ENCODE measurements at places on chromosomes 5 and 9. TPM values are rescaled to one million over a fixed set of nuclear protein-coding genes. Genes with fewer than 3 reads are reported as not detected.

The CCDC112 gene
- total RNA-seq: 0.31 TPM

The PCDHB4 gene
- total RNA-seq: not detected

The PCDHA1 gene
- total RNA-seq: not detected

The PCDHGB2 gene
- 0.97 TPM for total RNA-seq

The PTBP3 gene
- 94.7 TPM for total RNA-seq

The SH3TC2 gene
- not detected for total RNA-seq

The PLPP7 gene
- total RNA-seq: not detected

The AK8 gene
- not detected for total RNA-seq

The ADRA1B gene
- not detected for total RNA-seq

The CRB2 gene
- not detected for total RNA-seq

The NEURL1B gene
- 0.05 TPM for total RNA-seq

The MYMK gene
- not detected for total RNA-seq

The KCNIP1 gene
- total RNA-seq: not detected

The PCDHGB5 gene
- 0.43 TPM for total RNA-seq

The PCDHB9 gene
- not detected for total RNA-seq

DNA sequence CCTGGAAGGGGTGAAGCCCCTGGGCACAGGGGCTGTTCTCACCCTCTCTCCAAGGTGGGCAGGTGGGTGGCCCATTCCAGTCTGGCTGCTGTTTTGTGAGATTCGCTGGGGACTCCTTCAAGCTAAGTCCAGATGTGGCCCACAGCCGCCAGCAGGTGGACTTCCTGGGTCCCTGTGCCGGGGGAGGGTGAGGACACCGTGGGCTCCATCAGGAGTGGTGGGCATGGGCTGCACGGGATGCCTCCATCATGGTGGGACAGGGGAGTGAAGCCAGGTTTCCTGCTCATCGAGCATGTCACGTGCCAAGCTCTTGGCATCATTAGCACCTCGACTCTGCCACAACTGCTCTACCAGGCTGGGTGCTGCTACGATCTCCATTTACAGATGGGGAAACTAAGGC, 1.8 kb downstream of the NCS1 start:
- no peak for DNase-seq

GRCh38 chr5:150349681-150350275, 7.7 kb upstream of the TCOF1 start:
- DNase-seq: no peak

- DNase-seq: no peak
Observed at GRCh38 chr5:179959641-179960040, 51.9 kb upstream of the TBC1D9B start.

DNA sequence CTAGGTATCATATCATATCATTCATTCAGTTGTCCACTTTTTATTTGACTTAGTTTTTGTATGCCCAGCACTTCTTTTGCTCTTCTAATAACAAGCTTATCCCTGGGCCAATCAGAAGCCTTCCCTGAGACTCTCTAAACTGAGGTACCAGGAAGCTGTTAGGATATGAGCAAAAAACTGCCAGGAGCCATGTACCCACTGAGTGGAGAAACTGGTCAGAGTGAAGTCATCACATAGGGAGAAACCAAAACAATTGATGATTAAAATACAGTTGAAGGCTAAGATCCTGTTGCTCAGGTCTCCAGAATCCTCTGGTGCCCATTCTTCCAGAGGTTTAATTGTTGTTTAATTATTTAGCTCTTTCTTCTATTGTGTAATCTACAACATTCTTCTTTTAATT, 120.2 kb downstream of the KIAA0825 start:
- DNase-seq: no peak

GRCh38 chr9:11757408-11757807, 935.8 kb upstream of the TYRP1 start:
- DNase-seq: no peak

- DNase-seq: no peak
Observed at GRCh38 chr9:14616188-14616982, 76.8 kb downstream of the ZDHHC21 start.

DNA sequence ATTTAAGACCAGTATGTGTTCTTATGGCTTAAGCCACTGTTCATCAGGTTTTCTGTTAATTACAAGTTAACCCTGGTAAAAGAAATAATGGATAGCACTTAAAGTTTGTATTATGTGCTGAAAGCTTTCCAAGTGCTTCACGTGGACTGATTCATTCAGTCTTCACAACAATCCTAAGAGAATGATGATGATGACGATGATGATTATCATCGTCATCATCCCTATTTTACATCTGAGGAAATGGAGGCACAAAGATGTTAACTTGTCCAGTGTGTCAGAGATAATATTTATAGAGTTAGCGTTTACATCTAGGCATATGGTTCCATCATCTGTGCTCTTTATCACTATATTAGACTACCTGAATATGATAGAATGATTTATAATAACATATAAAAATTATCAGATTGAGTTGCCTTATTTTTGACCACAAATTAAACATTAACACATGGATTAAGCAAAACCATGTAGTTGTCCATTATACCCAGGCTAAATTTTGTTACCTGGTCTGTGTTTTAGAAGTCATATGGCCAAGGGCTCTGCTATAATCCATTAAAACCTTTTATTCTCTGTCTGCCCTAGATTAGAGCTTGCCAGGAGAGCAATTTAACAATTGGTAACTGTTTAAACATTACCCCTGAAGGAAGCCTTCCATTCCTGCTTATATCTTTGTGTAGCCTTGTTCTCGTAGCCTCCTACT, 102.3 kb upstream of the MAP3K1 start:
- no peak for DNase-seq

GRCh38 chr9:126852086-126852688, 8.3 kb upstream of the ZBTB34 start:
- DNase-seq: no peak

DNA sequence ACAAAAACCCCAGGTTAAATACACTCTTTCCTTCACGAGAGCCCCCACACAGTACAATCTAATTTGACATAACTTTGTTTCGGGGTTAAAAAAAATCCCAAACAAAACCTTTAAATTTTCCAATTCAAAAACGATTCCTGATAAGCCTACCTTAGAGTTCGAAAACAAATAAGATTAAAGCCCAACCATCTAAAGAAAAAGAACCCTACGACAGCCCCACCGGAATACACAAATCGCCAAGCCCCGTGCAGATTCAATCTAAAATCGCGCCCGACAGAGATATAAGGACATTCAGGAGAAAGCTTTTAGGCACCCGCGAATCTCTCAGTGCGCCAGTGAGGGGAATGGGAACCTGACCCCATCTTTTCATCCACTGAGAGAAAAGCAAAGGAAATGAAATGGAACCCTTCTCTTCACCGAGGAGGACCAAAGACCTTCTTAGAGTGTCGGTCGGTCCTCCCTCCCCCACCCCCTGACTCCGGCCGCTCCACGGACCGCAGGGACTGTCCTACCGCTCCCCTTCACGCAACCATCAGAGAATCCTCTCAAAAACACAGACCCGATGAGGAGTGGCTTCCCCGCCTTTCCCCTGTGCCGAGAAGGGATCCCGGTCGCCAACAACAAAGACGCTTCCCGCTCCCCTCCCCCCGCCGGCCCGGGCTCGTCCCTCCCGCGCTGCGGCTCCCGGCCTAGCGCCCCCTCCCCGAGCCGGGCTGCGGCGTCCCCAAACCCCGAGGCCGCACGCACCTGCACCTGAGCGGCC, 925 bp downstream of the ABHD17B start:
- DNase-seq: peak; percentile 84

DNA sequence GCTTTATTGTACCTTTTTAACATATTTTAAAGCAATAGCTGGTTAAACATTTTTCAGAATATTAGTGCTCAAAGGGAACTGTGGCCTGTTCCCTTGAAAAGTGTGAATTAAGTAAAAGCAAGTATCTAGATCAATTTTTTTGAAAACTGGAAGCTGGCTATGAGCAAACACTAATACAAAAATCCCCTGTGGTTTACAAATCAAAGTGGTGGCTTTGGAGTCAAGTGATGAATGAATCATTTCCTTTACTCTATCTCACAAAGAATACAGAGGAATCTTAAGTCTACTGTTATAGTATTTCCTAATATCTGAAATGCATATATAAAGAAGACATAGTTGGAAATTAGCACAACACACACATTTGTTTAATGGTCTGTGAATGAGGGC, 212.4 kb upstream of the C9orf72 start:
- peak; percentile 60 for DNase-seq

DNA sequence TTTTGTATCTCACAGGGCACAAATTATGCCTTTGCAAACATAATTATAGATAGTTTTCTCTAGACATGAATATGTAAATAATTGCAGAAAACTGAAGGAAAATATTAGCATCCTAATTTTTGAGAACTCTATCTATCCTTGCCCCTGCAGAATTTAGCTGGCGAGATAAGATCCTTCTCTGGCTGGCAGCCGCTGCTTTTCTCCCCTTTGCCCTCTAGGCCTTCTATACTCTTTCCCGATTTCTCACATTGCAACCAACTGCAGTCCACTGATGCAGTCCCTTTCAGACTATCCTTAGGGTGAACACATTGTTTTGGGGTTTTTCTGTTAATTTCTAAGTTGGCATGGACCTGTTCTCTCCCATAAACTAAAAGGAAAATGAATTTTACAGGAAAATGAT, 91.3 kb downstream of the CD180 start:
- DNase-seq: peak; percentile 29

DNA sequence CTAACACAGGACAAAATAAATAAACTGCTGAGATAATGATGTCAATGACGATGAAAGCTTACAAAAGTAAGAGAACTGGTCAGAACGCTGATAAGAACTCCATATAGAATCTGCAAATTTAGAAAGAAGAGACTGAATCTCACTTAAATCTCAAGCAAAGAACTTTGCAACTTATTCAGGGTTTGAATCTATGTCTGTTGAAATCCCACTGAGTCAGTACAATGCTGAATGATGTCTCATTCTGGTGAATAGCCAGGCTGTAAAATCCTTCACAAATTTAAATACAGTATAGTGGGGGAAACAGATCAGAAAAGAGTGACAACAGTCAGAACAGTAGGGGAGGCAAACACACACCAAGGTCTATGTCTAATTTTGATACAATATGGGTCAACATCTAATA, 38.9 kb upstream of the NR3C1 start:
- DNase-seq: no peak

- no peak for DNase-seq
Observed at GRCh38 chr5:128192368-128192767, 108.8 kb downstream of the SLC12A2 start.

- no peak for DNase-seq
Observed at GRCh38 chr5:150024346-150024984, 23.9 kb downstream of the HMGXB3 start.

- no peak for DNase-seq
Observed at GRCh38 chr5:116908537-116908936, 333.9 kb upstream of the SEMA6A start.

- no peak for DNase-seq
Observed at GRCh38 chr5:93717162-93717561, 24.2 kb downstream of the POU5F2 start.

DNA sequence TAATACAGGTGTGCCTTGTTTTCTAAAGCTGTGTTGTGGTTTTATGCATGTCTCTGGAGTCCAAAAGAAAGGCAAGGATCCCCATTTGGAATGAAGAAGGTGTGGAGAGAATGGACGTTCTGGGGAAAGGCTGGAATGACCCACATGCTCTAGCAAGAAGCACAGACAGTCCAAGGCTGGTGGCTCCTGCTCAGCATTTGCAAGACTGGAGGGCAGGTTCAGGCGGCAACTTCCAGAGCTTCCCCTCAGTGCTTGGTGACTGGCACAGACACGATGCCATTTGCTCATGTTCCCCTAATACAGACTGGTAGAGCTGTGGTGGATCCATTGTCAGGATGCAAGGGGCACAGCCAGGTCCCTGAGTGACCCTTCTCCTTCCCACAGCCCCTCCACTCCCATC, 8.2 kb downstream of the SLC22A4 start:
- DNase-seq: no peak

DNA sequence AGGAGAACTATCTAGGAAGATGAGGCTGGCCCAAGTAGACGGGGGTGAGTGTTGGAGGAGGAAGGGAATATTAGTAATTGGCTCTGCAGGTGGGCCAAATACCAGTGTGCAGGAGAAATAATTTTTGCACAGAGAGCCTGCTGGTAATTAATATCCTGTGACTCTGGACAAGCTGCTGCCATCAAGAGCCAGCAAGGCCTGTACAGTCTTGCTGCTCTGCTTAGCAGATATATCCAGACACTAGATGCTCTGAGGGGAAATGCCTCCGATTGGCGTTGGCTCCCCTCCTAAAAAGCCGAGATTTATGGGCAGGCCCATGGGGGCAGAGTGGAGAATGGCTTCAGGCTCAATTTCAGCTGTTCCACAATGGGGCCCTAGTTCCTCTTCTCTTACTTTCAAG, 29.6 kb upstream of the ASTN2 start:
- DNase-seq: no peak

DNA sequence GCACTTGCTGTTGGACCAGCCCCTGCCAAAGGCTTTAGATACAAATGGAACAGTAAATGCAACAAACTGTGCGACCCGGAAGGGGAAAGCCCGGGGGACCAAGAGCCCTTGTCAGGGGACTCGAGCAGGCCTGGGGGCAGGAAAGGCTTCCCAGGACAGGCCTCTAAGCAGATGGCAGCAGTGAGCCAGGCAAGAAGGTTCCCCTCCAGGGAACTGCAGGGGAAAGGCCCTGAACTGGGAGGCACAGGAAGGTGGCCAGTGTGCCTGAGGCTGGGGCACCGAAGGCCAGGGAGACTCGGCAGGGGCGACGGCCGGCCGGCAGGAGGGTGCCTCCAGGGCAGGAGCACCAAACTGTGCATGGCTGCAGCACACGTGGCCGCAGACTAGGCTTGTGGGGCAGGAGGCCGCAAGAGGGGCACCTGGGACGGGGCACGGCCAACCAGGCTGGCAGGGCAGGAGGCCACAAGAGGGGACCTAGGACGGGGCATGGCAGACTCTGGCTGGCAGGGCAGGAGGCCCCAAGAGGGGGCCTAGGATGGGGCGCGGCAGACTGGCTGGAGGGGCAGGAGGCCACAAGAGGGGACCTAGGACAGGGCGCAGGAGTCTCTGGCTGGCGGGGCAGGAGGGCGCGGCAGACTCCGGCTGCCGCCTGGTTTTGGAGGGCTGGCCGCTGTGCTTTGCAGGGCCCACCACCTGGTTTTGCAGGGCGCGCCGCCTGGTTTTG, 10.0 kb downstream of the VAV2 start:
- DNase-seq: no peak
